ENCODE measurements at places on chromosomes 5 and 9.

DNA sequence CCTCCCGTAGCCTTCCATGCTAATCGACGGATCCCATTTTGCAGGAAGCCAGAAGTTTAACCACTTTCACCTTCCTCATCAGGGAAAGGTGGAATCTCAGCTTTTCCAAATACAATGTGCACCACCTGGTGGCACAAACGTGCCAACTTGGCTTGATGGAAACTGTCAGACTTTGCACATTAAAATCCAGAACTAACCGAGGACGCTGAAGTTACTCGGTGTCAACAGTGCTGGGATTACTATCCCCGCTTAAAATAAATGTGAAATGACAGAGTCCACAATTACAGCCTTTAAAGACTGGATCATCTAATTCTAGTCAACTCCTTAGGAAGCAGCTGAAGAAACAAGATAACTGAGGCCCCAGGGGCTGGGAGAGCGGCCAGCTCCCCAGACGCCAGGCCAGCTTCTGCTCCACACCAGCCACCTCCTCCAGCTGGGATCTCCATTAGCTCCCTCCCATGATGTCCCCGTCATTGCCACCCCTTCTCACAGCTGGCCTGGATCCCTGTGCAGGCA, 50.1 kb upstream of the RETREG1 start:
- no peak for DNase-seq

- no peak for DNase-seq
Measured at GRCh38 chr5:57476601-57477056, 6.0 kb downstream of the ACTBL2 start.

GRCh38 chr9:90741036-90741435, 60.6 kb upstream of the SYK start:
- no peak for DNase-seq

- no peak for DNase-seq
Measured at GRCh38 chr5:176781054-176781375, 29.3 kb upstream of the UNC5A start.

GRCh38 chr9:134150557-134151214, 13.7 kb downstream of the RNU6ATAC start:
- DNase-seq = no peak

GRCh38 chr5:59003641-59004040, 420.8 kb downstream of the RAB3C start:
- no peak for DNase-seq

- DNase-seq = peak; percentile 41
Measured at GRCh38 chr5:32489791-32490562, 45.4 kb upstream of the ZFR start.

GRCh38 chr9:71072587-71072986, 48.8 kb downstream of the TRPM3 start:
- DNase-seq = no peak

Data from non-pigmented ciliary epithelial cell (primary cell).